ENCODE measurements at places on chromosomes 12 and 14.

DNA sequence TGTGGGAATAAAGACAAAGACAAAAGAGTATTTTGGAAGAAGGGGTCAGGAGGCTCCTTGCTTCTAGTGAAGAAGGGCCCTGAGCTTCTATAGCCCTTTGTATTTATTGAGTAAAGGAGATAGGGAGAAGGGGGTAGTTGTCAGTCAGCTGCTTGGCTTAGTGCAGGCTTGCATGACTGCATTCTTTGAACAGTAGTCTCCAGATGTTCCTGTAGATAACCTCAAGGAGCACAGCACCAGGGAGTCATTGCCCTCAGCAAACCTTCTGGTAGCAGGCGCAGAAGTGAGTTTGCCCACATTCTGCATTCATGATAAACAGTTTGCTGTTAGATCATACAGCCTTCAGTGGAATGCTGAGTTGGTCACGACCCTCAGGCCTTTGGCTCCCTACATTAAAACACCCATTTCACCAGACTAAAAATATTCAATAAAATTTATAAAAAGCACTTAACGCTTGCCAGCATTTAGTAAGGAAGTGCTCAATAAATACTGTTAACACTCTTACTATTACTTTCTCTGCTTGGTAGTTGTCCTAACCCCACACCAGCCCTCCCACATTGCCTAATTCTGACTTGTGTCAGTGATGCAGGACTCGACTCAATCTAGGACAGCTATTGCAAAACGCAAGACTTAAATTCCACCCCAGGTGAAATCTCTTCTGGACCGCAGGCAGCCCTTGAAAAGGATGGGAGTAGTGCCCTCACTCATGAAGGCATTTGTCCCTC lies 3.0 kb upstream of the DHRS4 start:
- DNase-seq, result no peak

GRCh38 chr14:54564071-54564867 lies 2.7 kb upstream of the SAMD4A start:
- no peak for DNase-seq

DNA sequence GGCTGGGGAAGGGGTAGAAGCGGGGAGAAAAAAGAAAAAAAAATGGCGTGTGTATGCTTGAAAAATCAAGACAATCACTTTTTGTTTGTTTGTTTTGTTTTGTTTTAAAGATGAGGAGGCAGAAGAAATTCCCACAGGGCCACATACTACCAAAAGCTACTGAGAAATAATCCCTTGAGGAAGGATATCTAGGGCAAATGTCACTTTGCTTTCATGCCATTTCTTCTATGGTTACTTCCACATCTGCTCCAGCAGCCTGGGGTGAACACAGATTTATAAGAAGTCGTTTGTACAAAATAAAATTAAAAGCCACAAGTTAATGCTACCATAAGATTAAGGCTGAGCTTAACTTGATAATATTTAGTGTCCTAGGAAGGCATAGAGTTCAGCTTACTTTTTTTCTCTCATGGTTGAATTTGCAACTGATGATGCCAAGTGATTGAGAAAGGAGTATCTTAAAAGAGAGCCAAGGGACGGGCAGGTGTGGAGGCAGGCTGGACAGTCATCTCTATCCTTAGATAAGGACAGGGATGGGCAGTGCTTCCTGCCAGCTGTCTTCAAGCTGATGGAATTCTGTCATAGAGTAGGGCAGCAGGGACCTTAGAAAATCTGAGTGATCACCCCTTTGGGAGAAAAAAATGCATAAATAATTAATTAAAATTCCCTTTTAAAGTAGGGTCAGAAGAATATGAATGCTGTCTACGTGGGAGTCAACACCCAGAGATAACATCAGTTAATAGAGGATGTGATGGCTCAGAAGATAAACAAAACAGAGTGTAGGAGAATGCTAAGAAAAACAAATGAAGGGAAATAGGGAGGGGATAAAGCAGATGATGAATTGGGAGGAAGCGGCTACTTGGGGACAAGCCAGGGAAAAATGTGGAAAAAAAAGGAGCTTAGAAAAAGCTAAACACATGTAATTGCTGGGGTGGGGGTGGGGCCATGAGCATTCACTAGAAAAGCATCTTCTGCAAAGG lies 57.1 kb downstream of the DYRK2 start:
- DNase-seq, result no peak

GRCh38 chr12:10293151-10293550 lies 14.5 kb upstream of the KLRD1 start:
- no peak for DNase-seq

GRCh38 chr14:59061292-59061691 lies 127.2 kb upstream of the DAAM1 start:
- DNase-seq, result no peak

Data from stimulated activated CD8-positive, alpha-beta memory T cell treated with anti-CD3 and anti-CD28 coated beads, Interleukin-2, amount 100 ng/mL, for 1 hour (primary cell).